Stimulated activated CD8-positive, alpha-beta memory T cell treated with anti-CD3 and anti-CD28 coated beads, Interleukin-2, amount 100 ng/mL, for 1 hour (primary cell): ENCODE measurements at places on chromosomes 13 and 19.

GRCh38 chr13:88649855-88650254, 978.7 kb downstream of the SLITRK5 start:
- DNase-seq: no peak

- DNase-seq: no peak
These were observed 507 bp upstream of the LCP1 start for GRCh38 chr13:46182491-46182877.

DNA sequence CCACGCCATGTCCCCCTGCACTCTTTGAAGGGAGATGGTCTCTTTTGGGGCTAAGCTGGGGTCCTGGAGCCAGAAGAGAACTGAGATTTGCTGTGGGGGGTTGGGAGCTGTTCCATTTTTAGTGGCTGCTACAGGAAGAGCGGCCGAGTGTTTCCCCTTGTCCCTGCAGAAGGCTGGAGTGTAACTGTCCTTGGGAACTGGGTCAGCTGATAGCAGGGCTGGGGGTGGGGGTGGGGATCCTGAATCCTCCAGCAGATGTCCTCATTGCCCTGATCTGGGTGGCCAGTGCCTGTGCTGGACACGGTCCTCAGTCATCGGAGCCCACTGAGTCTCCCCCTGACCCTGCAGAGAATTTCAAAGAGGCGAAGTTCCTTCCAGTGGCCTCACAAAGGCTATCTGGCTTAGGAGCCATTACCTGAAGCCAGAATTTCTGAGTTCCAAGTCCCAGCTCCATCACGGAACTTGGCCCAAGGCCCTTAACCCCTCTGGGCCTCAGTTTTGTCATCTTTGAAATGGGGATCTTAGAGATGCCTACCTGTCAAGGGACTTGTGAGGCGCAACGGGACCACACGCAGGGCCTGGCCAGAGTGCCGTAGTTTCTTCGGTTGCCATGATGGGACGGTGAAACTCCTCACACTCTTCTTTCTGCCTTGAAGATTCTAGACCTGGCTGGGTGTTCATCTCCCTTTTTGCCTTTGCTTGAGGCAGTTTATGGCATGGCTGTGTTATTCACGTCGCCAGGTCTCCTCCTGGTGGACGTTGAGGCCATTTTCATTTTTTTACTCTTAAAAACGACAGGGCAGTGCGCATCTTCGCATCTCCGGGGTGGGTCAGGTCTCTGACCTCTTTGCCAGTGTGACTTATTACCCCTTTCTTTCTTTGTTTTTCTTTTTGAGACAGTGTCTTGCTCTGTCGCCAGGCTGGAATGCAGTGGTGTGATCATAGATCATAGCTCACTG, 51.9 kb downstream of the DNM2 start:
- no peak for DNase-seq

GRCh38 chr19:5025027-5025426, 56.1 kb downstream of the KDM4B start:
- no peak for DNase-seq

GRCh38 chr13:110468986-110469495, 92.5 kb downstream of the RAB20 start:
- no peak for DNase-seq

DNA sequence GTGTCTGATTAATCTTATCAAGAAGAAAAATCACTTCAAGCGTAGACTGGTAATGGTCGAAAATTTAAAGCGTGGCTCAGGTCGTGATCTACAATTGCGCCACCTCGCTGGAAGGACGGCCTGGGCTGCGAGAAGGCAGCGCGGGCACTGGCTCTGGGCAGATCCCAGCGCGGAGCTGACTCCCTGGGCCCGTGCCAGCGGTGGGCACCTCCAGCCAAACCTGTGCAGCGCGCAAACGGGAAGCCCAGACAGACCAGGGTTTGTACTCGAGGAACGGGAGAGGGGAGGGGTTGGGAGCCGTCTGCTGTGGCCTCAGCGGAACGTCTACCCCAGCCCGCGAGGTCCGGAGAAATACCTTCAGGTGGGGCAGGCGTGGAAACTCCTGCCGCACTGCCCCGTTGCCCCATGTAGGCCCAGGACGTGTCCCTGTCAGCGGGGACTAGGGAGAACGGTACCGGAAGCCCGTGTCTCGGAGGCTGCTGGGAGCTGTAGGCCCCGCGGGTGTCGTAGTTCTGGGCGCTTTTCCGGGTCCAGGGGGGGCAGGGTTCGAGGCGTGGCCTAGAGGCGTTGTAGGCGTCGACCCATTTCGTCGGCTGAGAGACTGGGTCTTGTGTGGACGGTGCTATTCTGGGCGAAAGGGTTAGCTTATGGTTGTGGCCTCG, 21.1 kb downstream of the ZNF274 start:
- DNase-seq: no peak

DNA sequence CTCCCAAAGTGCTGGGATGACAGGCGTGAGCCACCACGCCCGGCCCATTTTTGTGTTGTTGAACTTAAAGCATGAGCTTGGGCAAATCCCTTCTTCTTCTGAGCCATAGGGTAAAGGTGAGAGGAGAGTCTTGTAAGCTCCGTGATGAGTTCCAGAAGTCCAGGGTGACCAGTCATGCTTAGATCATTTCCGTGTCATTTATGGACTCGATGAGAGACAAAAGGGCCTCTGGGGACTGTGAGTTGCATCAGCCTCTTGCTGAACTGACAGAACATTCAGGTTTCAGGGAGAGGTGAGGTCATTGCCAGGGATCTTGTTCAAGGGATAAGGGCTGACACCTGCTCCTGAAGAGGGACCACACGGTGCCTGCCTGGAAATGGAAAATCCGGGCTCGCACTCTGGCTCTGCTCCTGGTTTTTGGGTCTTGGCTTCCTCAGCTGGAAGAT, 53.6 kb downstream of the GADD45B start:
- DNase-seq: no peak

DNA sequence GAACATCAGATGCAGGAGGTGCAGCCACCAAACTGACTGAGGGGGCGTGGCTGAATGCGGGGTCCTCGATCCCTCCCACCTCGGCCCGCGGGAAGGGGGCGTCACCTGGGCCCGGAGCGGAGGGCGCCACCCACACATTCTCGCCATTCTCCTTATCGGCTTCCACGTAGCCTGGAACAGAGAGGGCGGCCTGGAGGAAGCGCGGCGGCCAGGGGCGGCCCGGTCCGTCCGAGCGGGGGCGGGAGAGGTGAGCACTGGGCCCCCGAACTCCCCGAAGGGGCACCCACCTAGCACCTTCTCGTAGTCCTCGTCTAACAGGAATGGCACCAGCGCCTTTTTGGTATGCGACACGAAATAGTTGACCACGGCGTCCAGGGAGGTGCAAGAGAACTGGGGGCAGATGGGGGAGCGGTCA, 11.8 kb downstream of the STAP2 start:
- DNase-seq: no peak

- DNase-seq: no peak
These were observed 4.4 kb downstream of the BCAT2 start for GRCh38 chr19:48806518-48806817.

DNA sequence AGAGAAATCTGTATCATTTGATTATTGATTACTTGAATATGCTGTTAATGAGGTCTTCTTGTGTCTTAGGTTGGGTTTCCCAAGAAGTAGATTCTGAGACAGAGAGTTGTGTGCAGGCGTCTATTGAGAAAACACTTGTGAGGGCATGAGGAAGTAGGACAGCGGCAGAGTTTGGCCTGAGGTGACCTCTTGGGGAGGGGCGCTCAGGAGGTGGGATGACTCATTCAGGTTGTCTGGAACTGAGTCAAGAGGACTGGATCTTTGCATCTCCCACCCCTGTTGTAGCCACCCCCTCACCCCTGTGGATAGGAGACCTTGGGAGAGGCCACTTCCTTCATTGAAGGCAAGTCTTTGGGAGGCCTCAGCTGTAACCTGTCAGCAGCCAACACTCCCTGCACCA, 35.2 kb upstream of the WDFY2 start:
- no peak for DNase-seq

DNA sequence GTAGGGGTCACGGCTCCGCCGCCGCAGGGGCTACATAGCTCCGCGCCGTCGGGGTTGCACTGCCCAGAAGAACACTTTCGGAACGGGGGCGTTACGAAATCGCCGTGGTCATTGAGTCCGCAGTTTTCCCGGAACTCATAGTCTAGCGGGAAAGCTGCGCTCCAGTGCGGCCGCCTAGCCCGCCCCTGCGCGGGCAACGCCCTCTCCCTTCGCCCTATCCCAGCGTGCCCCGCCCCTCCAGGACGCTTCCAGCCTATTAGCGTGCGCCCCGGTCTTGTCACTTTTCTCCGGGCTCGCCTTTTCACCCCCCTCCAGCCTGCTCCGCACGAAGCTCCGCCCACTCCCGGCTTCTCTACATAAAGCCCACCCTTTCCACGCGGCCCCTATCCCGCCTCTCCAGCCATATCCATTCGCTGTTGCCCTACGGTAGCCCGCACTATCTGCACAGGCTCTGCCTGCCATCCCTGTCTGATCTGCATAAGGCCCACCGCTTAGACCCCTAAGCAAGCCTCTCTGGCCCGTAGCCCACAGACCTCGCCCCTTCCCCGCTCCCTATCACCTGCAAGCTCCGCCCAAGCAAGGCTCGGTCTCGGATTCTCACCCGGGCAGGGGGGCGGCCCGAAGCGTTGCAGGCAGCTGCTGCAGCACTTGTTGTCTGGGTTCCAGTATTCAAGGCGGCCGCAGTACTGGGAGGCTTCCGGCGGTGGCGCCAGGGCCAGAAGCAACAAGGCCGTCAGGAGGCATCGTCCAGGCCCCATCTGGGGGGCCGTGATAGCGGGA, 1.6 kb downstream of the IGFLR1 start:
- DNase-seq: peak; percentile 94

- no peak for DNase-seq
These were observed 207.3 kb downstream of the TEX29 start for GRCh38 chr13:111527614-111528229.

DNA sequence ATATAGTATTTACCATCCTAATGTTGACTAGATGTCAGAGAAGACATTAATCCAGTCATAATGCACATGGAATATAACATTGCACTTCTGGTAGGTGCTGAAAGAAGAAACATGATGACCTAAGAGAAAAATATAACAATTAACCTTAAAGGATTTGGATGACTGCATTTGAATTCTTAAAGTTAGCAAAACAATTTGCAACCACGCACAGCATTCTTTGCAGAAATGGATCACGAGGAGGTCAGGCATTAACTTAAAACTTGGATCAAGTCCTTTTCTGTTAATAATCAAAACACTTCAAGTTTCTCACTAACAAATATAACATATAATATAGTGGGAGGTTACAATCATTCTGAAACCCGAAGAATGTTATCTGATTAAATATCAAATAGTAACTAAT, 525.0 kb upstream of the SLITRK6 start:
- DNase-seq: no peak

DNA sequence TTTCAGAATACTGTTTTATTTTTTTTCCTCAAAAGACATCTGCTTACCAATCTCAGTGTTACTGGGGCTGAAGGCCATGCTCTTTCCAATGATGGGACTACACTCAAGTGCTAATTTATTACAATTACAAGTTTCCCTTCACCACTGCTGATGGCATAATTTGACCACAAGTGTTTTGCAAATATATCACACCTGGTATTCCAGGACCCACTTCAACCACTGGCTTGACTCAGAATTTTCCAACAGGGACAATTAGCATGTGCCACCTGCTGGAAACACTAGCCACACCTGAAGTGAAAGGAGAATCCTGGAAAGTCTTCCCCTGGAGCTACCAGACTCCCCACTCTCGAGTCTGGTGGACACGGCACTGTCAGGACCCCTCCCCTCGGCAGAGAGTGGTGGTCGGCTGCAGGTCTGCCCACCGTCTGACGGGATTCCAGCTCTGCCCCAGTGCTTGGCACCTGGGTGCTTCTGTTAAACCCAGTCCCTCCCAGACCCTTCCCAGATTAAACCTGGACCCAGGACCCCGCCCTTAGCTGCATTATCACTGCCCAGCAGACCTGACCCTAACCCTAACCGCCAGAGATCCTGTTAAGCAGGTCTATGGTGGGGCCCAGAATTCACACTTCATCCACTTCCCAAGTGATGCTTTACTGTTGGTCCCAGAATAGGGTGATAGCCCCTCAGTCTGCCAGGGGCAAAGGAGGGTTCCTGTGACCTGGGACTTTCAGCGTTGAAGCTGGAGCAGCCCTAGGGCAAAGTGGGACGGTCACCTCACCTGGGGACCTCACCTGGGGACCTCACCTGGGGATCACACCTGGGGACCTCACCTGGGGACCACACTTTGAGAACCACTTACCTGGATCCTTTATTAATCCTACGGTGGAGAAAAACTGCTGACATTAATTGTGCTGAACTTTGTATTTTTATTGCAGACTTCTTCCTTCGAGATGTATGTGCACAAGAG, 17.6 kb upstream of the RASA3 start:
- DNase-seq: no peak

GRCh38 chr13:46565808-46566750, 13.1 kb downstream of the LRCH1 start:
- DNase-seq: no peak

DNA sequence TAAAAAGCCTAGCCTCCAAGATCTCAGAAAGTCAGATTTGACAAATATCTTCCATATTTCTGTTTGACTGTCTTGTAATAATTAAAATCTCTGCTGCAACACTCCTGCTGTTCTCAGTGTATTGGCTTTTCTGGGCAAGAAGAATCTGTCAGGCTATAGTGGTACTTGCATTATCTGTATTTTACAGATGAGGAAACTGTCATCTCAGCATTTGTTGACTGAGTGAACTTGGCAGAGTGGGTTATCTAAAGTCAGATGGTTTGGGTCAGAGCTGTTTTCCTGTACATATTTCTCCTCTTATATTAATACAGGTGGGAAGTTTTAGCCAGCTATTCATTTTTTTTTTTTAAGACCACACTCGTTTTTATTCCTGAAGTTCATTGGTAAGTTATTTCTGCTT, 1378.2 kb upstream of the PCDH20 start:
- DNase-seq: no peak

DNA sequence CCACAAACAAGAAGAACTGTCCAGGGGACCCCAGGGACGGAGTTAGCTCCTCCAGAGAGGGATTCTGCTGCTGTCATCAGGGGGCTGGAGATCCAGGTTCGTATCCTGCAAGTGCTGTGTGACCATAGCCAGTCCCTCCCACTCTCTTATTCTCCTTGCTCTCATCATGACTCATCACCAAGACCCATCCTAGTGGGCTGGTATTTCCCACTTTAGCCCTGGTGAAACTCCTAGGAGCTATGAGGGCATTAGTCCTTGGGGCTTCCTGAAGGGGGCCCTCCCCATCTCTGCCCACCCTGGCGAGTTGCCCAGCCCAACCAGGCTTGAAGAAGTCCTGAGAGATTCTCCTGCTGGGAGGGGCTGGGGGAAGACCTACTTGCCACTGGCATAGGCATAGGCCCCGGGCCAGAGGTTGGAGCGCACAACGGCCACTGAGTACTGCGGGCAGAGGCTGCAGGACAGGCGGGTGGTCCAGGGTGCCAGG, 7.5 kb upstream of the DMWD start:
- no peak for DNase-seq

GRCh38 chr13:51331354-51331861, 8.1 kb upstream of the SERPINE3 start:
- no peak for DNase-seq

- DNase-seq: no peak
These were observed 3.5 kb upstream of the CNOT3 start for GRCh38 chr19:54133957-54134590.

GRCh38 chr19:40147338-40147692, 43.9 kb upstream of the MAP3K10 start:
- no peak for DNase-seq
